ENCODE measurements at places on chromosomes 4 and X.

DNA sequence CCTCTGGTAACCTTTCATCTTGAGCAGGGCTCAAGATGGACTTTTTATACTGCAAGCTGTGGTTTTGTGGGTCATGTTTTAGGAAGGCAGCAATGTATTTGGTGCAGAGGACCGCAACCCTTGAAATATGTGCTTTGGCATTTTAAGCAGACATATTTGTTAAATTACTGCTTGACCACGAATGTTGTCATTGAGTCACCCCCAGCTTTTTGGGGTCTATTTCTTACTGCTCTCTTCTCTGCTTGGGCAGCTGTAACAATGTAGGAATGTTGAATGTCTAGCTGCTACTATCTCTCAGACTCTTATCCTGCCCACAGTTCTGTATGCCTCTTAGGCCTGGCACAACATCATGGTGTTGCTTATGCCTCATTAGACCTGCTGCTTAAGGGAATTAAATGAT is 6.0 kb downstream of the RBPJ start:
- no peak for DNase-seq

- DNase-seq: no peak
These were observed 73.9 kb downstream of the HDAC8 start for GRCh38 chrX:72498782-72499181.

GRCh38 chrX:121283921-121284320 is 236.5 kb downstream of the GLUD2 start:
- no peak for DNase-seq

DNA sequence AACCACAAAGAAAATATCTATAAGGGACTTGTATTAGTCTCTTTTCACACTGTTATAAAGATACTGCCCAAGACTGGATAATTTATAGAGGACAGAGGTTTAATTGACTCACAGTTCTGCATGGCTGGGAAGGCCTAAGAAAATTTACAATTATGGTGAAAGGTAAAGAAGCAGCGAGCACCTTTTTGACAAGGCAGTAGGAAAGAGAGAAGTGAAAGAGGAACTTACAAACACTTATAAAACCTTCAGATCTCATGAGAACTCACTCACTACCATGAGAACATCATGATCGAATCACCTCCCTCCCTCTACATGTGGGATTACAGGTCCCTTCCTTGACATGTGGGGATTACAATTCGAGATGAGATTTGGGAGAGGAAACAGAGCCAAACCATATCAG is 856.0 kb downstream of the TRAM1L1 start:
- DNase-seq: no peak

- no peak for DNase-seq
These were observed 6.3 kb downstream of the IL15 start for GRCh38 chr4:141642711-141643110.

DNA sequence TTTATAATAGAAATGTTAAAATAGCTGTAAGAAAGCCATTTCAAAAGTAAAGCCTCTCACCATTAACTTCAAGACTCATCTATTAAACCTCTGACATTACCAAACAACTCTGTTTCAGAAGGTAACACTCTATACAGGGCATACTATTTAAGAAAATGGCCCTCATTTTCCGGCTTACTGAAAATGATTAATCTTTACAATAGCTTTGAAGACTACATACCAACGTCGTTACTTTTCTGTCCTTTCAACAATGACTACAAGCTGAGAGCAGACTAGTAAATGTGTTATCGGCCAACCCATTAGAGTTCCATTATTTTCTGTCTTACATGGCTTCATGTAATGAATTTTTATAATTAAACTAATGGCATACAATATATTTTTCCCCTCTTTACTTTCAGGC is 593.6 kb upstream of the FTHL17 start:
- DNase-seq: no peak

DNA sequence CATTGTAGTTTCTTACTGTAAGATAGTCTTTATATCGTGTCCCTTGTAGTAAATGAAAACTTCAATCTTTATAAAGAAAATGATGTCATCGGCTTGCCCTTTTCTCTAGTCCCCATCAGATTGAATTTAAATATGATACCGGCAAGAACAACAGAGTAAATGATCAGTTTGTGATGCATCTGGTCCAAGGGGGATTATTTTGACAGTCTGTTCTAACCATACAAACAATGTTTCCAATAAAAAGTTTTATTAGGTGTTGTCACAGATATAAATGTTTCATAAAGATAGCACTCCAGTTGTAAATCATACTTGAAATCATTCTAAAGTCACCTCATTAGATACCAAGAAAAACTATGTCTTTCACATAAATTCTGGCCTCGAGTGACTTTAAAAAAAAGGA is 72.3 kb downstream of the SLC9A6 start:
- DNase-seq: no peak

DNA sequence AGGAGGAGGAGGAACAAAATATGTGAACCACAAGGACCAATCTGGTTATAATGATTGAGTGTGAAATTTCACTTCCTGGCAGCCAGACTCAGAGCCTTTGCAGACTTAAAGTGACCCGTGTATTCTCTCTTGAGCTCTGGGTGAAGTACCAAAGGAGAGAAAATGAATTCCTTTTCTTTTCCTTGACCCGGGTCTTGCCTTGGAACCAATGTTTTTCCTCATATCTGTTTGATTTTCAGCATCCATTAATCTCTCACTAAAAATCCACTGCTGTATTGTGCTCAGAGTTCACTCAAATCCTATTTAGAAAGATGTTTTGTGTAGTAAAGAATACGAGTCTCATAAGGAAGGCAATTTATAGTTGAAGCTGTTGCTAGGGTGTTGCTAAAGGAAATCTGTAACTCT is 78.3 kb upstream of the C1QTNF7 start:
- DNase-seq: no peak

GRCh38 chrX:14923761-14924160 is 50.5 kb downstream of the MOSPD2 start:
- no peak for DNase-seq

- no peak for DNase-seq
These were observed 73.4 kb upstream of the HGFAC start for GRCh38 chr4:3368334-3368733.

GRCh38 chrX:149010853-149011224 is 494.3 kb downstream of the IDS start:
- DNase-seq: peak; percentile 51

GRCh38 chr4:8793571-8794160 is 78.0 kb downstream of the HMX1 start:
- DNase-seq: no peak

DNA sequence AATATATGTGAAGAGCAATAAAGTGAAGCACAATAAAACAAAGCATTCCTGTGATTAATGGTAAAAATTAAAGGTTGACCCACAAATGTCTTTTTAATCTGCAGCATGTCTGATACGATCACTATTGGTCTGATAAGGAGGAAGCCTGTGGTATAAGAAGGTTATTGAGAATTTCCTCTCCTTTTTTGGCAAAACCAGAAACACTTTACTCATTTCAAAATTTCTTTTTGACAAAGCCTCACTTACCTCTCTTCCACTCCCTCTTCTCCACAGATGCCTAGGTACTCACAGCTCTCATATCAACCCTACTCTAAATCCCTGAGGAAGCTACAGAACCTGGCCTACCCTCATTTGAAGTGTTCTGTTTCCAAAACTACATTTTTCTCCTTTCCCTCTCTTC is 56.1 kb downstream of the TSPAN5 start:
- no peak for DNase-seq

- no peak for DNase-seq
These were observed 8.5 kb upstream of the MID1 start for GRCh38 chrX:10628906-10629305.

- DNase-seq: no peak
These were observed 16.5 kb downstream of the DHRSX start for GRCh38 chrX:2484256-2484655.

GRCh38 chrX:56813318-56813837 is 84.3 kb downstream of the NBDY start:
- DNase-seq: no peak

GRCh38 chr4:16026160-16026761 is 57.6 kb downstream of the PROM1 start:
- peak; percentile 10 for DNase-seq

DNA sequence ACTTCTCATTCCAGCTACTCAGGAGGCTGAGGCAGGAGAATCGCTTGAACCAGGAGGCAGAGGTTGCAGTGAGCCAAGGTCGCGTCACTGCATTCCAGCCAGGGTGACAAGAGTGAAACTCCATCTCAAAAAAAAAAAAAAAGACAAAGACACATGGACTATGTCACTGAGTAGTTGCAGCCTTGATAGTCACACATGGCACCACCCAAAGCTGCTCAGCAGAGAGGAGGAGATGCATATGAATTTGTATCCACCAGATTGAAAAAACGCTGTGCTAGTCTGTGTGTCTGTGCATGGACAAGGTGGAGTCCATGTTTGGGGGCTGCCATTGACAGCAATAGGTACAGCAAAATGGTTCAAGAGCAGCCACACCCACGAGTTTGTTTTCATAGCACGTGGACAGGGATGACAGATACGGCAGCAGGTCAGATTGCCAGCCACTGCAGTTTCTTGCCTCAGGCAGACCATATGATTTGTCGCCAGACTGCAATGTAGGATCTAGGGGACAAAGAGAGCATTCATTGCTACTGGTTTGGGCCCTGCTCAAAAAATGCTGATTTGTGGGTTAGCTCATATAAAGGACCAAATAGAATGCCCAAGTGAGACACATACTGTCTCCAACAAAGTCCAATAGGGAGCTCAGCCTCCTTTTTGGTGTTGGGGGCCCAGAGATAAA is 89.9 kb downstream of the CEP135 start:
- no peak for DNase-seq

DNA sequence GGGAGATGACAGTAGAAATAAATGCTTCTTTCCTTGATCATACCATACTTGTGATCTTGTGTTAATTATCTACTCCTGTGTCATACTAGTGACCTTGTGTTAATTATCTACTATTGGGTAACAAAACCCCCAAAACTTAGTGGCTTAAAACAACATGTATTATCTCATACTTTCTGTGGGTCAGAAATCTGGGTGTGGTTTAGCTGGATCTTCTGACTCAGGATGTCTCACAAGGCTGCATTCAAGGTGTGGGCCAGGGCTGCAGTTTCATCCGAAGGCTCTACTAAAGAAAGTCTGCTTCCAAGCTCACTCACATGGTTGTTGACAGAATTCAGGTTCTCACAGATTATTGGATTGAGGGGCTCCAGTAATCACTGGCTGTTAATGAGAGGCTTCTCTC is 70.3 kb upstream of the NDP start:
- no peak for DNase-seq

GRCh38 chr4:177066746-177067145 is 242.9 kb upstream of the NEIL3 start:
- no peak for DNase-seq

- peak; percentile 2 for DNase-seq
These were observed 114.5 kb downstream of the ADRA2C start for GRCh38 chr4:3880615-3881120.

- DNase-seq: no peak
These were observed 75.9 kb downstream of the COQ2 start for GRCh38 chr4:83208371-83209365.

DNA sequence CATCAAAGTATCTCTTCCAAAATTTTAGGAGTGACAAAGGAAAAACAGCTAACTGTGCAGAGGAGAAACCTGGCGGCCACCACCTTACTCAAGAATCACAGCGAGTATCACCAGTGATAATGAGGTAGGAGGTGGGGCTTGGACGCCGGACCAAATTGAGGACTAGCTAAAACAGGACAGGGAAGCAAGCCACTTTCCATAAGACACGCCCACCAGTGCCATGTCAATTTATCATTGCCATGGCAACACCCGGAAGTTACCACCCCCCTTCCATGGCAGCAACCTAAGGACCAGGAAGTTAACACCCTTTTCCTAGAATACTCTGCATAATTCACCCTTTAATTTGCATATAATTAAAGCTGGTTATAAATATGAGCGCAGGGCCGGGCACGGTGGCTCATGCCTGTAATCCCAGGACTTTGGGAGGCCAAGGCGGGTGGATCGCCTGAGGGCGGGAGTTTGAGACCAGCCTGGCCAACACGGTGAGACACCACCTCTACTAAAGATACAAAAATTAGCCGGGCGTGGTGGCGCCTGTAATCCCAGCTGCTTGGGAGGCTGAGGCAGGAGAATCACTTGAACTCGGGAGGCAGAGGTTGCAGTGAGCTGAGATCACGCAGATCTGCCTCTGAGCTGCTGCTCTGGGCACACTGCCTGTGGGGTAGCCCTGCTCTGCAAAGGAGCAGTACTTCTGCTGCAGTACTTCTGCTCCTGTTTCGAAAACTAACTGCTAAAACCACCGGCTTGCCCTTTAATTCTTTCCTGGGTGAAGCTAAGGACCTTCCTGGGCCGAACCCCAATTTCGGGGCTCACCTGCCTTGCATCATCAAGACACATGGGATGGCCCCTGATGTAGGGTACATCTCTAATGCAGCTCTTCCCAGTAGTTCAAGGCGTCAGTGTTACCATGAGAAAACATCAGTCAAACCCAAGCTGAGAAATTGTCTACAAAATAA is 116.7 kb downstream of the HMX1 start:
- DNase-seq: no peak

DNA sequence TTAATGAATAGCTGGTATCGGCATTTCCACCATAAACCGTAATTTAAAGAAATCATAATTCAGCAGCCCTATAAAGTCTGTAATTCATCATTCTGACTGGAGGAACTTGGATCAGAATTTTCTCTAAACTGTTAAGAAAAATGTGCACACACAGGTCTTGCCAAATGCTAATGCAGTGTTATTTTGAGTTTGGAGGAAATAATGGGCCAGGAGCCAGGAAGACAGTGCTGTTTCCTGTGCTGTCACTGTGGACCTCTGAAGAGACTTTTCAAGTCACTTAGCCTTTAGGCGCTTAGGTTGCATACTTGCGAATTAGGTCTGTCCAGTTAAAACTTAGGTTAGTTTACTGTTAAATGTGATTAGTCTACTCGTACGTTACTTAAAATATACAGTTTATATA is 137.5 kb upstream of the ANXA3 start:
- DNase-seq: no peak

GRCh38 chr4:36919721-36920120 is 324.8 kb upstream of the NWD2 start:
- no peak for DNase-seq

GRCh38 chr4:52173470-52174045 is 122.5 kb downstream of the SPATA18 start:
- DNase-seq: no peak

- no peak for DNase-seq
These were observed 11.2 kb upstream of the RNF175 start for GRCh38 chr4:153771046-153771445.

DNA sequence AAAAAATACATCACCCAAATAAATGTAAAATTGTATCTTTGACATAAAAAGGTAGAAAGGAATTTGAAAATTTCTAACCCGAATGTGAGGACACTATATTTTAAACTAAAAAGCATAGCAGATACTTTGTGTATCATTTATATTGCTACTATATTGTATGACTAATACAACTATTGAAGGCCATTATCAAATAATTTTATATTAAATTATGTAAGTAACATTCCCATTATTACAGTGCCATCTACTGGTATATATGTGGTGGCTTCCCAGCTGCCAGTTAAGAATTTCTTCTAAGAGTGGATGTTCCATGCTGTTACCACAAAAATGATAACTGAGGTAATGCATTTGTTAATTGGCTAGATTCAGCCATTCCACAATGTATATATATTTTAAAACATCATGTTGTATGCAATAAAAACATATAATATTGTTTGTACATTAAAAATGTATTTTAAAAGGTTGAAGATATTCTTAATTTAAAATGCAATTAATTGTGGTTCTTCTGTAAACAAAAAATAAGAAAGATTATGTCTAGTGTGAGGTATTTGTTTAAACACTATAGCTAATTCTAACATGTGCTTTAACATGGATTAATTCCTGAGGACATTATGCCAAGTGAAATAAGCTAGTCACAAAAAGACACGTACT is 65.3 kb downstream of the EGF start:
- DNase-seq: peak; percentile 3

GRCh38 chr4:55637272-55637820 is 1.2 kb upstream of the NMU start:
- no peak for DNase-seq

Data from NCI-H748 treated with DMSO at 0.1 percent for 48 hours (cell line).